ENCODE measurements at places on chromosomes 5 and 9.

- H3K27ac ChIP-seq = peak overlapping the region; percentile 50
- no peaks in the 10 kb centered on the region for H3K4me1 ChIP-seq
- H3K27me3 ChIP-seq = peaks cover 44% of the 10 kb centered on the region
Observed at GRCh38 chr5:15001517-15001916, 129.9 kb upstream of the ANKH start.

DNA sequence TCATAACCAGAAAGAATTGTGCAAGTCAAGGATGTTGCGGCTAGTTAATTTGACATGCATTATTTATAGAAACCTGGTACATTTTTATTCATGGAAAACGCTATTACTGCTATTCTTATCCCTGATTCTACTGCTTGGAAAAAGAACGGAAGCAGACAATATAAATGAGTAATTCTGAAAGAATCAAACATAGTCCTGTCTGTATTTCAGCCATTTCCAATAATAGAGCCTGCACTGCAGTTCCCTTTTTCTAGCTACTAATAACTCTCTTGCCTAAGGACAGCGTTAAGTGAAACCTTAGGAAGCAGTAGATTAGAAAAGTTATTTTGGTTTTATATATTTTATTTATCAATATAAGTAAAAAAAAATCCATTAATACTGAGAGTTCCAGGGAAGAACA is 414.9 kb downstream of the CYLC2 start:
- H3K27me3 ChIP-seq = no peaks in the 10 kb centered on the region
- H3K27ac ChIP-seq = no peak overlapping the region
- no peak overlapping the region for H3K4me3 ChIP-seq

DNA sequence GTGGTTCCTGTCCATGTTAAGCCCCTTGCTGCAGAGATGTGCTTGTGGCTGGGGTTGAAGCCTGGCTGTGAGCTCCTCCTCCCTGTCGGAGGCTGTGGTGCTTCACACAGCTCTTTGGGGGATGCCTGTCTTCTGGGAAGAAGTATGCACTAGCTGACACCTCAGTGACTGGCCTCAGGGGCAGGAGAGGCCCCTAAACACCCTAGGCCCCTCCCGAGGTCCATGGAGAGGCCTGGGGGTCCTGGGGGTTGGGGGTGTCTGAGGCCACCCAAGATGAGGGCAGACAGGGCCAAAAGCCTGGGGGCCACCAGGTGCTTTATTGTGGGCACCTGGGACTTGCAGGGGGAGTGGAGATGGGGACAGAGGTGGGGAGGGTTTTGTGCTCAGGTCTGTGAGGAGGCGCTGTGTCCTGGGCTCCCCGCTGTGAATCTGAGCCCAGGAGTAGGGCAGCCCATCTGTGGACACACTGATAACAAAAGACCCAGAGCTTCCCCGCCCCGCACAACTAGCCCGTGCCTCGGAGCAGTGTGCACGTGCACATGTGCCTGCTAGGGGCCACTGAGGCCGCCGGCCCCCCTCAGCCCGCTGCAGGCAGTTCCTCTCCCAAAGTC is 92.0 kb downstream of the PHF2 start:
- H3K4me3 ChIP-seq = no peak overlapping the region
- peaks cover 3% of the 10 kb centered on the region for H3K4me1 ChIP-seq
- H3K27ac ChIP-seq = no peak overlapping the region
- DNase-seq = no peak
- H3K27me3 ChIP-seq = no peaks in the 10 kb centered on the region

GRCh38 chr9:19423163-19423562 is 14.4 kb downstream of the ACER2 start:
- no peak for DNase-seq
- H3K36me3 ChIP-seq = no peaks in the 10 kb centered on the region
- no peaks in the 10 kb centered on the region for H3K27me3 ChIP-seq

DNA sequence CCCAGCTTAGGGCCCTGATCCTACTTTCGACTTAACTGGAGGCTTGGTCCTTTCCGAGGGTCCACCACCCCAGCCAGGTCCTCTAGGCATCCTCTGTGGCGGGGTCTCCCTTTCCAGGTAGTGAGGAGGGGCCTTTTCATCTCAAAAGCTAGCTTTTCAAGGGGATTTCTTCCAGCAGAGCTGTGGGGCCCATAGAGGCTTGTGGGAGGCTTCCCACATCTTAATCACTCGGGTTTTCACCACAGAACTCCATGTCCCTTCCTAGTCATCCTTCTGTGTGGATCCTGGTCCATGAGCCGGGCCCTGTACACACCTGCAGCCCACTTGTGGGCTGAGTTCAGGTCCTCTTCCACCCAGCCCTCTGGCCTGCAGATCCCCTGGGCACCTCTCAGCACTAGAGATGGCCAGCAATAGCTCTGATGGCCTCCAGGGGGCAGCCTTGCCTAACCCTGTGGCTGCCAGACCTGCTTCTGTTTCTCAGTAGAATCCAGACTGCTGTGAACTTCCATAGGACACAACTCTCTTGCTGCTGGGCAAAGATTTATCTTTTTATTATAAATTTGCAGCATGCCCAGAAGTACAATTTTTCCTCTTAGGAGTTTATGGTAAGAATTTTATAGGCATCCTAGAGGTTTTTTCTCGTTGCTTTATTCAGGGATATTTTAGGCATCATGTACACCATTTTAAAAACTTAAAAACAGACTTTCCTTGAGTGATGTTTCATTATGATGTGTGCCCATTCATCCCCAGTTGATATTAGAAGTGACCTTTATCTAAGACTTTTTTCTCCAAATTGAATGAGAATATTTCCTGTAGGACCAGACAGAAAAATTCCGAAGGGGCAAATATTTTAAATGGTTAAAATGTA is 208.9 kb downstream of the TRIO start:
- H3K4me1 ChIP-seq = peaks cover 3% of the 10 kb centered on the region
- H3K27me3 ChIP-seq = no peaks in the 10 kb centered on the region
- peak; percentile 28 for DNase-seq
- no peak overlapping the region for H3K27ac ChIP-seq
- no peaks in the 10 kb centered on the region for H3K36me3 ChIP-seq

DNA sequence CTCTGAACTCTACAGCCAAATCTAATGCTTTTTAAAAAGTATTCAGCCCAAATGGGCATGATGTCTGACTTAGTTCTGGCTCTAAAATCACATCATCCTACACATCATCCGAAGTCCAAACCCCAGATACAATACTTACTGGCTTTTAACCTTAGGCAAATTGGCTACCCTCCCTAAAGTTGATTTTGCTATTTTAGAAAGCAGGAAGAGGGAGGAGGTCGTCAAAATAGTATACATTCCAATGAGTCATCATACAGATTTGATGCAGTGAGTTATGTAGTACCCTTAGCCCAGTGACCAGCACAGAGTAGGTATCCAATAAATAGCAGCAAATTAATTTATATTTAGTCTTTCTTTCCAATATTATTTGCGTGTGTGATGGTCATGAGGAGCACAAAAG is 582.0 kb upstream of the TUSC1 start:
- no peaks in the 10 kb centered on the region for H3K27me3 ChIP-seq
- H3K36me3 ChIP-seq = no peaks in the 10 kb centered on the region
- no peak overlapping the region for H3K4me3 ChIP-seq
- no peaks in the 10 kb centered on the region for H3K4me1 ChIP-seq
- no peak for DNase-seq

DNA sequence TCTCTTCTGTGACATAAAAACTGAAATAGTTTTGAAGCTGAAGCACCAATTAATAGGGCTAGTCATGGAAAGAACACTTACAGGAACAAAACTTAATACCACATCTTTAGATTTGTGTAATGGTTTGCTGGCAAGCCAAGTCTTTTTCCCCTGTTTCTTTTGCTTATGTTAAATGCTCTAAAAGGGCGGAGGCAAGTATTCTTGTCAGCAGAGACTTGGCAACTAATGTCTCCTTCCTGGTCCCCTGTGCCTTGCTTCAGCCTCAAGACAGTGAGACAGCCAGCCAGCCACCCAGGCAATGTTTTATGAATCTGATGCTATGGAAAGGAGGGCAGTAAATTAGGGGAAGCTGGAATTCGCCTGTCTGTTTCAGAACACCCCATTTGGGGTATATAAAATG is 45.7 kb downstream of the PRRC1 start:
- peaks cover 25% of the 10 kb centered on the region for H3K27me3 ChIP-seq
- H3K4me3 ChIP-seq = no peak overlapping the region
- peaks cover 11% of the 10 kb centered on the region for H3K4me1 ChIP-seq
- H3K27ac ChIP-seq = no peak overlapping the region

- peaks cover 24% of the 10 kb centered on the region for H3K36me3 ChIP-seq
- no peaks in the 10 kb centered on the region for H3K27me3 ChIP-seq
- no peak overlapping the region for H3K4me3 ChIP-seq
- H3K4me1 ChIP-seq = peaks cover 15% of the 10 kb centered on the region
- DNase-seq = peak; percentile 29
Observed at GRCh38 chr5:43389679-43390329, 22.4 kb downstream of the CCL28 start.

Measured in effector memory CD8-positive, alpha-beta T cell (primary cell).